Lower lobe of right lung (tissue), 2 donors: ENCODE measurements at places on chromosomes 16 and 17. TPM values are rescaled to one million over a fixed set of nuclear protein-coding genes. Genes with fewer than 3 reads are reported as not detected.

GRCh38 chr16:31861455-31861854, 12.2 kb upstream of the ZNF267 start:
- no peak for DNase-seq

DNA sequence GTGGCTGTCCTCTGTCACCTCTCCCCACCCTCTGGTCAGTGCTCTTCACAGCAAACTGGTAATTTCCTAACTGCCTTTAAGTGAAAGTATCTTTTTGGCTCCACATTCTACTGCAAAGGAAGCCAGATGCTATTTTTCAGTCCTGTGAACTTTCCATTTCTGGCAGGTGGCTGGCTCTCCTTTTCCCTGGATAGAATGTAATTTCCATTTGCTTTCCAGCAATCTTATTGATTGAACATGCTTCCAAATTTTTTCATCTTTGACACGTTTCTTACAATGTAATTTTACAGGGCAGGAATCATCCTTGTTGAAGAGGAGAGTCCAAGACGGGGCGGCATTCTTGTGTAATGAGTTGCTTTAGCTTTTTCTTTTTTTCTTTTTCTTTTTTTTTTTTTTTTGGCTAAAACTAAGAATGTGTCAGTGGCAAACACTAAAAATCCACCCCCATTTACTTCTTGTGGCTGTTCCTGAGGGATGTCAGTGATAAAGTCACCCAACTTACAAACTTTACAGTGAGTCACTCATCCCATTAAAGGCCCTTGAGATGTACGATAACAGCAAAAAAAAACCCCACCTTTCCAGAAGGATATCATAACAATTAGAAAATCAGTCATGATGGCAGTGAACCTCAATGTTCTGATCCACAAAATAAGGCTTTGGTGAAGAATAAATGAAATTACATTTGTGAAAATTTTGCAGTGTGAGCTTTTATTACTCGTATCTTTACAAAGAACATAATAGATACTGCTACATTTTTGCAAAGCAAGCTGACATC, 29.4 kb upstream of the PRKCA start:
- no peak for DNase-seq

Gene RTN4RL1
- total RNA-seq: 5.8 TPM

Gene RUNDC3A
- total RNA-seq: 0.38 TPM

Gene NLE1
- total RNA-seq: 9.0 TPM
